ENCODE measurements at places on chromosomes 1 and 21. TPM values are rescaled to one million over a fixed set of nuclear protein-coding genes. Genes with fewer than 3 reads are reported as not detected.

CHD1L gene
- total RNA-seq: 54.8 TPM

ARHGEF19 gene
- total RNA-seq: 5.3 TPM

CNTN2 gene
- total RNA-seq: not detected

RGS8 gene
- not detected for total RNA-seq

PGD gene
- 94.8 TPM for total RNA-seq

SELE gene
- total RNA-seq: not detected

GRCh38 chr21:33270986-33271385, 4.8 kb downstream of the IL10RB start:
- H3K4me1 ChIP-seq: peaks cover 45% of the 10 kb centered on the region
- no peak overlapping the region for H3K4me3 ChIP-seq
- no peak for DNase-seq
- H3K36me3 ChIP-seq: peaks cover 42% of the 10 kb centered on the region
- H3K27me3 ChIP-seq: no peaks in the 10 kb centered on the region
- no peak overlapping the region for H3K27ac ChIP-seq

GRCh38 chr1:187842406-187843165, 1013.8 kb downstream of the PLA2G4A start:
- no peaks in the 10 kb centered on the region for H3K36me3 ChIP-seq
- H3K27ac ChIP-seq: no peak overlapping the region
- no peak for DNase-seq
- H3K4me1 ChIP-seq: no peaks in the 10 kb centered on the region
- no peaks in the 10 kb centered on the region for H3K27me3 ChIP-seq
- no peak overlapping the region for H3K4me3 ChIP-seq

DNA sequence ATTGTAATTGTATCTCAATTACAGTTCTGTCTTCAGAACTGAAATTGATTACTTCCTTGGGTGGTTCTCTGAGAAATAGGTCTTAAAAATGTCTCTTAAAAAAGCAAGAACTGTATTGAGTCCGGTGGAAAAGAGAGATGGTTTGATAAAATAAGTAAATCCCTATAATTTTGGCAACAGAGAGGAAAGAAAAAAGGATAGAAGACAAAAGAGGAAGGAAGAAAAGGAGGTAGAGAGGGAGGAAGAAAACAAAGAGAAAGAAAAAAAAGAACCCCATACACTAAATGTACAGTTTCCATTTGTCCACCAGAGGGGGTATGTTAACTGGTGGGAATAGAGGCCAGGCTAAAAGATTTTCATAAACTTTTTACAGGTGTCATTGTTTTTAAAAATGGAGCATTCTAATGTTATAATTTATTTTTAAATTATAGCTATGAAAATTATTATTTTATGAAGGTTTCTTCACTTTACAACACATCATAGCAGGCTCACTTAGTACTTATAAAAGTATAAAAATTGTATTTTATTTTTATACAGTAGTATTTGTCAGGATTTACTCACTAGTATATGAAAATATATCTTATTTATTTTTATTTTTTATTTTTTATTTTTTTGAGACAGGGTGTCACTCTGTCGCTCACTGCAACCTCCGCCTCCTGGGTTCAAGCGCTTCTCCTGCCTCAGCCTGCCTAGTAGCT, 2.1 kb upstream of the UBE2T start:
- H3K36me3 ChIP-seq: peaks cover 10% of the 10 kb centered on the region
- DNase-seq: no peak
- peaks cover 28% of the 10 kb centered on the region for H3K4me1 ChIP-seq
- H3K27ac ChIP-seq: peak overlapping the region; percentile 44

DNA sequence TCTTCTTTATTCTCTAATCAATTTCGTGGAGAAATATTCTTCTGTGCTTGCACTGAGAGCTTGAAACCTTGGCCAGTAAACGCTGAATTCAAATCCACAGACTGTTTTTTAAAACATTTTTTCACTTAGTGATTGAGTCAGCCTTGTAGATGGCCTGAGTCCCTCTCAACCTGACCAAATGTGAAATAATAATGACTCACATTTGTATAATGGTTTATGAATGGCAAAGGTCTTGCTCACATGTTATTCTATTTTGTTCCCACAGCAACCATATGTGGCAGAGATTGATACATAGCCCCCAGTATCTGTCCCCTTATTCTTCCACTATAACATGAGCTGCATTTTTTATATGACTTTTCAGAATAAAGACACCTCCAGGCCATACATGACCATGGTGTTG, 47.8 kb upstream of the CCDC190 start:
- peaks cover 3% of the 10 kb centered on the region for H3K27me3 ChIP-seq
- DNase-seq: no peak
- H3K4me3 ChIP-seq: no peak overlapping the region
- H3K36me3 ChIP-seq: no peaks in the 10 kb centered on the region
- no peaks in the 10 kb centered on the region for H3K4me1 ChIP-seq

GRCh38 chr1:60727552-60727951, 354.8 kb upstream of the NFIA start:
- no peaks in the 10 kb centered on the region for H3K4me1 ChIP-seq
- H3K4me3 ChIP-seq: no peak overlapping the region
- no peaks in the 10 kb centered on the region for H3K36me3 ChIP-seq
- no peak overlapping the region for H3K27ac ChIP-seq

GRCh38 chr1:61124078-61124477, 41.7 kb downstream of the NFIA start:
- no peaks in the 10 kb centered on the region for H3K4me1 ChIP-seq
- no peaks in the 10 kb centered on the region for H3K27me3 ChIP-seq
- no peak overlapping the region for H3K4me3 ChIP-seq
- H3K27ac ChIP-seq: no peak overlapping the region
- no peaks in the 10 kb centered on the region for H3K36me3 ChIP-seq

DNA sequence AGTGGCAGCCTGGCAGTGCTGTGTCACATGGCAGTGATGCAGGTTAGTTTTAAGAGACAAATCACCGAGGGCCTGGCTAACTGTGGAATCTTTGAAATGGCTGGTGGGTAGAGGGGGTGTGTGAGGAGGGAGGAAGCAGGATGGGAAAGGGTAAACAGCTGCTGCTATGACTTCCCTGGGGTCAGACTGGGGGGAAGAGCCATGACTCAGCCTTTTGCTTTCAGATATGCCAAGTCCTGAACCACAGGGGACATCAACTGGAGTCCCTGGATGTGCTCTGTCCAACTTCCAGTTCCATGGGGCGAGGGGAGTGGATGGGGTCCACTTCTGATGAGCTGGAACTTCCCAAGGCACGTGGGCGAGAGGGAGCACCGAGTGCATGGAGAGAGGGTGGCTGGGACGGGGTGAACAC, 121.1 kb upstream of the ADAR start:
- peak overlapping the region; percentile 34 for H3K27ac ChIP-seq
- peak; percentile 40 for DNase-seq
- H3K36me3 ChIP-seq: no peaks in the 10 kb centered on the region
- H3K27me3 ChIP-seq: no peaks in the 10 kb centered on the region

- DNase-seq: no peak
- no peak overlapping the region for H3K27ac ChIP-seq
- no peak overlapping the region for H3K4me3 ChIP-seq
- no peaks in the 10 kb centered on the region for H3K36me3 ChIP-seq
- H3K27me3 ChIP-seq: peaks cover 3% of the 10 kb centered on the region
Observed at GRCh38 chr21:26587736-26588201, 14.7 kb upstream of the CYYR1 start.

DNA sequence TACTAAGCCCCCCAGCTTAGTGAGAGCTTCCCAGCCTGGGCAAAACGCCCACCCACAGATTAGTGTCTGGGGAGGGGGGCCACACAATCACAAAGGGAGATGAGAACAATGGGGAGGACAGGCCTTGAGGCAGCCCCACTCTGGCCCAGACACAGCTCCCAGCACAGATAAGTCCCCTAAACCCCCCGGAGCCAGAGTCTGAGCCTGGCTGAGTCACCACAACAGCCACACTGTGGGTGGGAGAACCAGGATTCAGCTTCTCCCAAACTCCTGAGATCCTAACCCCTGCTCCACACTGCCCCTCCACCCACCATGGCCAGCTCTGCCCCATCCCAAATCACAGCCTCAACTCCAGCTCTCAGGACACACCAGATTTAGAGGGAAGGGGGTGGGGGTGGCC, 4.2 kb downstream of the NECTIN4 start:
- H3K27ac ChIP-seq: no peak overlapping the region
- H3K4me3 ChIP-seq: no peak overlapping the region
- H3K4me1 ChIP-seq: peaks cover 7% of the 10 kb centered on the region
- no peaks in the 10 kb centered on the region for H3K36me3 ChIP-seq
- DNase-seq: no peak

- peak; percentile 84 for DNase-seq
- H3K4me1 ChIP-seq: peaks cover 2% of the 10 kb centered on the region
- no peak overlapping the region for H3K4me3 ChIP-seq
- no peak overlapping the region for H3K27ac ChIP-seq
- H3K36me3 ChIP-seq: no peaks in the 10 kb centered on the region
Observed at GRCh38 chr1:205658943-205659581, 21.2 kb downstream of the SLC45A3 start.

DNA sequence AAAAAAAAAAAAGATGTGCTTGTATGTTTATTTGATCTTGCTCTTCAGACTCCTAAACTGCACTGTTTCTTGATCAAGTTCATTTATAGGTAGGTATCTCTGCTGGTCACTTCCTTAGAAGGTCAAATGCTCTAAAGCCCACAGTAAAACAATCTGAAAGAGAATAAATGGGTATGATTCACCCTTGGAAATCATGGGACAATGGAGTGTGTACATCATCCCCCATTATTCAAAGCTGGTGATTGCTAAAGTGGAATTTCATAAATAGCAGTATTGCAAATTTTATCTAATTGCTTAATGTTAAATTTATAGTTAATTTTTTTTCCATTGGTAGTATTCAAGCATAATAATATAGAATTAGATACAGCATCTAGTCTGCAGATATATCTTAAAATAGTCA, 53.4 kb downstream of the MIER1 start:
- no peaks in the 10 kb centered on the region for H3K27me3 ChIP-seq
- H3K27ac ChIP-seq: no peak overlapping the region
- no peak overlapping the region for H3K4me3 ChIP-seq
- H3K36me3 ChIP-seq: peaks cover 36% of the 10 kb centered on the region
- H3K4me1 ChIP-seq: peaks cover 31% of the 10 kb centered on the region

GRCh38 chr21:36059823-36060158, 535 bp downstream of the SETD4 start:
- peak overlapping the region; percentile 82 for H3K4me3 ChIP-seq
- DNase-seq: peak; percentile 18
- H3K4me1 ChIP-seq: peaks cover 16% of the 10 kb centered on the region
- H3K27me3 ChIP-seq: no peaks in the 10 kb centered on the region
